Uterine smooth muscle cell (primary cell): ENCODE measurements at places on chromosomes 13 and 19. TPM values are rescaled to one million over a fixed set of nuclear protein-coding genes. Genes with fewer than 3 reads are reported as not detected.

The SKA3 gene
- total RNA-seq = 9.7 and 10.1 TPM in 2 replicates

The PDCD2L gene
- total RNA-seq = 13.5 and 19.8 TPM in 2 replicates

The KASH5 gene
- not detected in 2 replicates for total RNA-seq

The SGCG gene
- total RNA-seq = 0.22 and 0.75 TPM in 2 replicates

The APOC1 gene
- total RNA-seq = 1.4 TPM in 1 of 2 replicates, not detected in the other

The FXYD7 gene
- not detected in 2 replicates for total RNA-seq

The NOTCH3 gene
- total RNA-seq = 11.0 and 21.4 TPM in 2 replicates

The CLC gene
- total RNA-seq = not detected in 2 replicates

The ZNF429 gene
- total RNA-seq = 2.2 and 4.5 TPM in 2 replicates

The NTF4 gene
- total RNA-seq = not detected in 2 replicates

The SYNE4 gene
- 0.25 TPM in 1 of 2 replicates, not detected in the other for total RNA-seq

The ACP5 gene
- total RNA-seq = 2.7 and 9.9 TPM in 2 replicates
